Left cardiac atrium (tissue), 4 donors: ENCODE measurements at places on chromosomes 5 and 9. TPM values are rescaled to one million over a fixed set of nuclear protein-coding genes. Genes with fewer than 3 reads are reported as not detected.
A peak's percentile ranks its signal among the peaks of the same experiment; 100 is the strongest.

Gene POLE3
- 21.9 TPM for total RNA-seq

Gene TMEM171
- not detected for total RNA-seq

Gene ANKRD20A1
- total RNA-seq = 1.8 TPM

Gene CDKN2B
- total RNA-seq = 7.9 TPM

Gene PKD2L2
- 0.24 TPM for total RNA-seq

Gene NR2F1
- total RNA-seq = 41.8 TPM

Gene TOPORS
- 9.5 TPM for total RNA-seq

Gene ROR2
- 18.0 TPM for total RNA-seq

Gene SH2D3C
- total RNA-seq = 18.4 TPM

Gene ADRA1B
- total RNA-seq = 1.8 TPM

Gene NFIB
- 110 TPM for total RNA-seq

Gene BHMT2
- 16.3 TPM for total RNA-seq

Gene GRM6
- total RNA-seq = not detected

DNA sequence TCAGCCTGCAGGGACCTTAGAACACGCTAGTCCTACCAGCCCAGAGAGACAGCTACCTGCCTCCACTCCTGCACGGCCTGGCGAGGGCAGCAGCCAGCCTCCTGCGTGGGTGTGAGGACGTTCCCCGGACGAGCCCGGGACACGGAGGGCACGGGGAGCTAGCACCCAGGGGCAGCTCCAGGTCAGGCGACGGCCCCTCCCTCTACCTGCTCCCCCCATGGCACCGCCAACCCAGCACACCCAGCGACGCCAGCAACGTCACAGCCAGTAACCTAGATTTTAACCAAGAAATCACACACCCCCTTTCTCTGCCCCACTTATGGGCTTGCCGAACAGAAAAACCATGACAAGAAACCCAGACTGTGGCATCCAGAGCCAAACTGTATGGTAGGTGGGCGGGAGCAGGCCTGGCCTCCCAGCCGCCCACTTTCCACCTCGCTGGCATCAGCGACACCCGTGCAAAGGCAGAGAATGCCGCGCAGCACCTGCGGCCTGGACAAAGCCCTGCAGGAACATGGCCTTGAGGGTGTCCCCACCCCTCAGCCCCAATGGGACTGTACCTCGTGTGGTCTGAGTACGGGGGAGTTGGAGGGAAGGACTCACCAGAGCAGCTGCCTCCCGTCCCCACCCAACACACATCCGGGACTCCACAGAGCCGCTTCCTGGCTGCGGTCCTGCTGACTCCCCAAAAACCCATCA lies 47.9 kb downstream of the NACC2 start:
- no peak for DNase-seq

DNA sequence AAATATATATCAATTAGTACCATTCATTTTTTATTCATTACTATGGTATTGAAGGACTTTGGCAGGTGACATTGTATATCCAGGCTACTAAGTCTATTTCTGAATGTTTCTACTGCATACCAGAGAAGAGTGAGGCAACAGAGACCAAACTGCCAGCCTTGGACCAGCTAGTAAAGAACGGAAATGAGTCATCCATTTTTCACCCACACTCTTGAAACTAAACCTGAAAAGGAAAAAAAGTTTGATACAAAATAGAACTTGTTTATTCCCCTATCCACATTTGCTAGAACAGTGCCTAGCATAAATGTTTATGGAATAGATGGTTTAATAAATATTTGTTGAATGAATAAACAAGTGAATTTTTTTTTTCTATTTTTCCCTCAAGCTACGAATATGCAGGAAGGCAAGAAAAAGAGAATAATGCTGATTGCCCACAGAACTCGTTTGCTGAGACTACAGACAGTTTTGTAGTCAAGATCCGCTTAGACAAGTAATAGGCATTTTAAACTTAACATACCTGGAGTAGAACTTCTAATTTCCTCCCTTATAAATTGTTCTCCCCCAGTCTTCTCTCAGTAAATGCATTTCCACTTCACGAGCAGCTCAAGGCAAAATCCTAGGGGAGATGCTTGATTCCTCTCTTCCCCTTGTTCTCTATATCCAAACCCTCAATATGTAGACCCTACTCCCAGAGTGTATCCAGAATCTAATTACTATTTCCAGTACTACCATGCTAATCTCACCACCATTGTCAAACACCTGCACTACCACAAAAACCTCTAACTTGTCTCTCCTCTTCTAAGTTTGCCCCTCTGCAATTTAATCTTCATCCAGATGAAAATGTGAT lies 146.2 kb upstream of the RASA1 start:
- no peak for DNase-seq

DNA sequence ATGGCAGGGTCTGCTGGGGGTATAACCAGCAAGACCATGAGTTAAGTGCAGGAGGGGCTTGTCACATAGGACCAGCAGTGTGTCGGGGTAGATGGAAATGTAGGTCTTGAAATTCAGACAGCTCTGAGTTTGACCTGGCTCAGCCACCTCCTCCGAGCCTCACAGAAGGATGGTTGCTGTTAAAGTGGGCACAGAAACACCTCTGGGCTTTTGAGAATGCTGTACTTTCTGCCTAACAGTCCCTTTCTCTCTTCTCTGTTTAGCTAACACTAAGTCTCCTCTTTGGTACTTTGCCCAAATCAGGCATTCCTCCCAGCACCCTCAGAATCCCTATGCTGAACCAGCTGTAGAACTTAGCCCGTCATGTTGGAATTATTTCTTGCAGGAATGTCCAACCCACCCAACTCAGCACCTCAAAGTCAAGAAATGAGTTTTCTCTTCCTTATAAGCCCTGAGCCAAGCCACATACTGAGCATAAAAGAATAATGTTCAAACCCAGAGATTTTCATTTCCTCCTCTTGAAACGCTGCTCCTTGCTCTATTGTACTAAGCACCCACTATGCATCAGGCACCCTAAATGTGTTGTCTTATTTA lies 41.7 kb upstream of the MATR3 start:
- no peak for DNase-seq

- no peak for DNase-seq
Measured at GRCh38 chr9:121122246-121123032, 47.7 kb downstream of the CNTRL start.

DNA sequence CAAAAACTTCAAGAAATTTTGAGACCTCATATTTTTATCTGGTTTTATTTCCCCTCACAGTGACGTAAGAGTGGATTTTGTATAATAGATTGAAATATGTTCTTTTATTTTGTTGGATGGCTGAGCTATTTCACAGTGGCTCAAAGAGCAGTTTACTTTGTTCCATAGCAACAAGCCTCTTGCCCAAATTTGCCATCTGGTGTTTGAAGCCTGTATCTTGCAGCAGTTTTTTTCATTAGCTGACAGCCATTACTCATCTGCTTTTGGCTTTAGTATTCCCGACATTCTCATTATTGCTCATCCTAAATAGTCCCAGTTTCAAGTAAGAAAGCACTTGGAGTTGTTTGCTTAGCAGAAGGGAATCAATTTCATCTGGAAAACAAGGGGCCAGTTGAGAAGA lies 36.3 kb downstream of the GDA start:
- no peak for DNase-seq

DNA sequence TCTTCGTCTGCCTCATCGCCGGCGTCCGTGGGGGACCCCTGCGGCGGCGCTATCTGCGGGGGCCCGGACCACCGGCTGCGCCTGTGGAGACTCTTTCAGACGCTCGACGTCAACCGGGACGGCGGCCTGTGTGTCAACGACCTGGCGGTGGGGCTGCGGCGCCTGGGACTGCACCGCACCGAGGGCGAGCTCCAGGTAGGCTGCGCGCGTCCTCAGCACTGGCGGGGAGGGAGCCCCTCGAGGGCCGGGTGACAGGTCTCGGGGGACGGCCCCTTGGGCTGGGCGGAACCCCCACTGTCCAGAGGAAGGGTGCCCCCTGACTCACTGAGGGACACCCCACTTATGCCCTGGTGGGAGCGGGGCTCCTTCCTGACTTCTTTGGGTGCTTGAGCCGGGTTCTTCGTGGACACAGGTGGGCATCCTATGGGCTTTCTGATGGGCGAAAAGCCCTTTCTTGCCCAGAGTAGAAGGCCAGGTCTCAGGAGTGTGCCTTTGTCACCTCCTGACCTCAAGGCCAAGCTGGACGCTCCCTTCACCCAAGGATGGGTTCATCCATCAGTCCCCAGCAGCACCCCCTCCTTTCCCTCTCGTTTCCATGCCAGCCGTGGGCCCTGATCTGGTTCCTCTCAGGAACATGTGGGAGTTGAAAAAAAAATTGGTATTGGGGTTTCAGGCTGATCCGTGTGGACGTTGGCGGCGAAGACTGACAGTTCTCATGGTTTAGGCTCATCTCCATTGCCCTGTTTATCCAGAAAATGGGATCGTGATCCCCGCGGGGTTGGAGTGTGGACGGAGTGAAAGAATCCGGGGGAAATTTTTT lies 564 bp downstream of the SLC25A25 start:
- DNase-seq = peak; percentile 58

DNA sequence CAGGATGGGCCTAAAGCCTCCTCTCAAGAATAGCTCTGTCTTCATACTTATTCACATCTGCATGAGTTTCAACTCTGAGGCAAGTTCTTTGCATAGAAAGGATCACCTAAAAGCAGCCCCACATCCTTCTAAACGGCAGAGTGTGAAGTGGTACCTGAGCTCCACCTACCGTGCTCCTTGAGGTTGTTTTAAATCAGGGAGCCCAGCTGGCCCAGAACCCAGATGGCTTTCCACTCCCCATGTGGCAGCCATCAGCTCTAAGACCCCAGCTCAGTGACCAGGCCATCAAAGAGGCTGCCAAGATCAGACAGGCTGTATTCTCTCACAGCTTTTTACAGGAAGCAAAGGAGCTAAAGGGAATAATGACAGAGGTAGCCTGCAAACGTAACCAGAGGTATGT lies 299.3 kb downstream of the RASEF start:
- DNase-seq = no peak

GRCh38 chr5:158988987-158989730 lies 110.6 kb downstream of the EBF1 start:
- DNase-seq = no peak

- DNase-seq = no peak
Measured at GRCh38 chr5:32223972-32224609, 50.0 kb upstream of the GOLPH3 start.

- no peak for DNase-seq
Measured at GRCh38 chr5:168165221-168165914, 126.1 kb upstream of the WWC1 start.

DNA sequence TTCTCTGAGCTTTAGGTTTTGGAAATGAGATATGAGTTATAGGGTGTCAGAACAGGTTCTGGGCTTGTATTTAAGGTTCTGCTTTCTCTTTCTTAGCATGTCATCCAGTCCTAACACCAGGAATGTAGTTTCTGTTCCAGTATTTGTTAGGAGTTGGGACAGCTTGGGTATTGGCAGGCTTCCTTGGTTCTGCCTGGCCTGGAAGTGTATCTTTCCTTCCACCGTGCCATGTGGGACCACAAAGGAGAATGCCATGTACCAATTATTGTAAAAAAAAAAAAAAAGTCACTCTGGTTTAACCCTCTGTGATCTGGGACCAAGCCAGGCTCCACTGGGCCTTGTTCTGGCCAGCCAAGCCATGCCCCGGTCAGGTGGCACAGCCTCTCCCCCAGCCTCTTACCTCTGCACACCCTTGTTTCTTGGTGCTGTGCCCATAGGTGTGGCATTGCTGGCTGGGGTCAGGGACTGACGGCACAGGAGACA lies 47.8 kb downstream of the ARHGAP26 start:
- DNase-seq = no peak

GRCh38 chr5:158700231-158701006 lies 399.3 kb downstream of the EBF1 start:
- no peak for DNase-seq

DNA sequence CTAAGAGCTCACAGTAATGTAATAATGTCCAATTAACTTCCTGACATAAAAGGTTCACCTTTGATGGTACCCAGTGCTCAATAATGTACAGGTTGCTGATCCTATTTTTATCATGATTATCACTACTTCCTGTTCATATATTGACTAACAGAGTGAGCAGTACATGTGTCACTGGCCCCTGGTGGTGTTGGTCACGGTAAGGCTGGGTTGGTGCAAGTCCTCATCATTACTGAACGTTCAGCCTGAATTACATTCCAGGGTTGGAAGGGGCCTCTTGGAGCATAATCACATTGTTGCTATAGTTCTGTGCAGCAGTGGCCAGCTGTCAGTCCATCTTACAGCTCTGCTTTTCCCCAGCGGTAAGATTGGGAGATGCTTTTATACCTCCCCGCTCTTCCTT lies 24.2 kb upstream of the CKMT2 start:
- no peak for DNase-seq

GRCh38 chr5:180801596-180802324 lies 846 bp downstream of the MGAT1 start:
- no peak for DNase-seq

DNA sequence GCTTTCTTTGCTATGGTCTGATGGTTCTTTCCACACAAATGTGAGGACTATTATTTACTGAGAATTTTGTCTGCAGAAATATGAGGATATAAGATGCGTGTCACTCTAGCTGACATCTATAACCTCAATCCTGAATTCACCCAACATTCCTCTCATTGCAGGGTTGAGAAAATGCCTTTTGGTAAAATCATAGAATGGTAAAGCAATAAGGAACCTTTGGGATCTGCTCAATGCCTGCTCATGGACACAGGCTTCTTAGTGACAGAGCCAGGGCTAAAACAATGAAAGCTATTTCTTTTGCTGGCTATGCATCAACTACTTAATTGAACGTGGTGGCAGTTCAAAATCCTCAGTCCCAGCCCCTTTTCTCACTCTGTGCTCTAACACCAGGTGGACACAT lies 199.6 kb downstream of the GAS1 start:
- DNase-seq = no peak

GRCh38 chr9:27209034-27209433 lies 87.9 kb downstream of the EQTN start:
- DNase-seq = no peak

- no peak for DNase-seq
Measured at GRCh38 chr5:98258939-98259338, 514.5 kb upstream of the RGMB start.

GRCh38 chr9:116674210-116674980 lies 12.7 kb upstream of the TRIM32 start:
- DNase-seq = no peak

- no peak for DNase-seq
Measured at GRCh38 chr5:133700251-133700650, 87.9 kb upstream of the FSTL4 start.

GRCh38 chr9:91151718-91152095 lies 210.0 kb downstream of the AUH start:
- no peak for DNase-seq

- no peak for DNase-seq
Measured at GRCh38 chr9:79127661-79128060, 444.1 kb upstream of the TLE4 start.

GRCh38 chr5:10418654-10419345 lies 22.9 kb upstream of the ROPN1L start:
- DNase-seq = no peak

GRCh38 chr9:75087289-75087823 lies 599 bp downstream of the NMRK1 start:
- peak; percentile 50 for DNase-seq

- peak; percentile 11 for DNase-seq
Measured at GRCh38 chr5:179234563-179235135, 110.6 kb downstream of the ADAMTS2 start.

- no peak for DNase-seq
Measured at GRCh38 chr9:100430286-100430940, 3.5 kb downstream of the MSANTD3 start.
